ENCODE measurements at places on chromosomes 13 and 19.

DNA sequence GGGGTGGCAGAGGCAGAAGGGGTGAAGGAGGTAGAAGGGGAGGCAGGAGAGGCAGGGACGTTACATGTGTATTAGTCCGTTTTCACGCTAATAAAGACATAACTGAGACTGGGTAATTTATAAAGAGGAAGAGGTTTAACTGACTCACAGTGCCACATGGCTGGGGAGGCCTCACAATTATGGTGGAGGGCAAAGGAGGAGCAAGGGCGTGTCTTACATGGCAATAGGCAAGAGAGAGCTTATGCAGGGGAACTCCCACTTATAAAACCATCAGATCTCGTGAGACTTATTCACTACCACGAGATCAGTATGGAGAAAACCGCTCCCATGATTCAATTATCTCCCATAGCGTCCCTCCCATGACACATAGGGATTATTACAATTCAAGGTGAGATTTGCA lies 19.0 kb upstream of the ACOD1 start:
- no peak for DNase-seq

DNA sequence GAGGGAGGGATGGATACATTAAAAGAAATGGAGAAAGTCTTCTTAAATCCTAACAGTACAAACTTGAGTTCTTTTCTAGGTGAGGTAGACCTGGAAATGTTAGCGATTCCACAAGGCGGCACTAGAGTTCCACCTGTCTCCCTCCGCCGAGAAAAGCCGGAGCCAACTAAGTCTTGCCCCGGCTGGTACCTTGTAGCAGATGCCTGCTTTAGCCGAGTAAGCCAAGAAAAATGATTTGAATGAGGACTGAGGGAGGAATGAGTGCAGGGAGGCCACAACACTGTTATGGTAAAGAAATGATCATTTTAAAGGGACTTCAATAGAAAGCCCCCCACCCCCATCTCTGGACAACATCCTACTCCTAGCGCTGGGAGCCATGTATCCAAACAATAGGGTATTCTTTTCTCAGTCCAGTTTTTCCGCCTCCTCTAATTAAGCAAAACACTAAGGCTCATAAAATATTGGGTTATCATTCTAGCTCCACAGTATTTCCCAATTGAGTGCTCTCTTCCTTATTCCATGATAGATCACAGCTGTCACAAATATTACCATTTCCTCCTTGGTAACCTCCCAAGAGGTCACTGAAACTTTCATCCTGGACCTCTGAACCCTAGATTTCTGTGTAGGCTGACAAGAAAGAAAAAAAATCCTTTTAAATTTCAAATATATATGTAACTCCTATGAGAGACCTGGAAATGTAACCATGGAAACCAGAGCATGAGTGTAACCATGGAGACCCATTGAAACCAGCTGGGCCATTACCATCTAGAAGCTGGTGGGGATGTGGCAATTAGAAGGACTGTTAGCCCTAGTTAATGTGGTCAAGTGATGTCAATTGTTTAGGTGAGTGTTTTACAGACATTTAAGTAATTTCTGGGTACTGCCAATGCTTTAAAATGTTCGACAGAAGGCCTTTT lies 58.3 kb downstream of the GPALPP1 start:
- peak; percentile 88 for DNase-seq

DNA sequence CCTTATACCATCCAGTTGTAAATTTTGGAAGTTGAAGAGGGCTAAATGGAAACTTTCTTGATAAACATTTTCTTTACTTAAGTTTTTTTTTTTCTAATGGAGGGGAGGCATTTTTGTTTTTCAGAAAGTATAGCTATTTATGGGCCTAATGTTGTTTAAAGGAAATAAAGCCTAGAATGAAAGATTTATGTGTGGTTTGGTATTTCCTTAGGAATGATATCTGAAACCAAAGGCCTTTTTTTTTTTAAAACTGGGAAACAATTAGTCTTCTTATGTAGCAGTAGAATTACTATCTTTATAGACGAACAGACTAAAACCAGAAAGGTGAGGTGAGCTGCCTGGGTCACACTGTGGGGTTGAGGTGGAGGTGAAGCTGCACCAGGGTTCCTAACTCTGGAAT lies 80.1 kb downstream of the ESD start:
- no peak for DNase-seq

GRCh38 chr13:31413516-31413915 lies 213.7 kb downstream of the B3GLCT start:
- no peak for DNase-seq

DNA sequence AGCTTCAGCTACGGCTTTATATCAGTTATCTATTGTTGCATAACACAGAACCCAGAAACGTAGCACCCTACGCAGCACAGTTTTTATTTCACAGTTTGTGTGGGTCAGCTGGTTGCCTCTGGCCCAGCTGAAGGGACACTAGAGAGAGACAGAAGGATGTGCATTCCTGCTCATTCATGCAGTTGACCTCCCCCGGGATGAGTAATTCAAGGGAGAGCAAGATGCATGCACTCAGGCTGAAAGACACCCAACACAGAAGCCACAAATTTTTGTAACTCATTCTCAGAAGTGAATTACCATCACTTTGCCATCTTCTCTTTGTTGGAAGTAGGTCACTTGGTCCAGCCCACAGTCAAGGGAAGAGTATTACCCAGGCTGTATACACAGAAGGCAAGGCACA lies 89.5 kb downstream of the EFNB2 start:
- DNase-seq, result peak; percentile 39

DNA sequence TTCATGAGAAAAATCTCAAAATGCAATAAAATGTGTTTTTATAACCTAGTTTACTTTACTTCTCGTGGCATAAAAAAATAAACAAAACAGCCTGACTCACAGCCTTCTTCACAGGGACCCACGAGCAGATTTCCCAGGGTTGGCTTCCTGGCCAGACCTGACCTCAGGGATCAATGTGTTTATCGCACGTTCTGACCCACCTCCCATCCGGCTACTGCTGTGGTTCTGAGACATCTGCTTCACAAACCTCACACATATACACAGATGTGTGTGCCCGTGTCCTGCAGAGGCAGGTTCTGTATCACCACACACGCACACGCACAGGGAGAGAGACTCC lies 118.3 kb downstream of the COL4A2 start:
- peak; percentile 81 for DNase-seq

DNA sequence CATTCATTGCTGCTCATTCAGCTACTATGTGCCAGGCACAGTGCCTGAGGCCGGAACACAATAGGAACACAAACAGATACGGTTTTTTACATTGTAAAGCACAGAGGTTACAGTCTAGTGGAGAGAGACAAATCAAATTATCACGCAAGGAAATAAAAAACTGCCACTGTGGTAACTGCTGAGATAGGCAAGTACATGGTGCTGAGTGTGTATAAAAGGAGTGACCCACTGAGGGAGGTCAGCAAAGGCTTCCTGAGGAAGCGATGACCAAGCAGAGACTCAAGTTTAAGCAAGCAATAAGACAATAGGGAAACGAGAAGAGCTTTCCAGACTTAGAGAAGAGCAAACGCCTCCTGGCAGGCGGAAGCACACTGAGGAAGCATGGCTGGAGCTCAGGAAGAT lies 56.4 kb downstream of the NUFIP1 start:
- DNase-seq, result peak; percentile 83

DNA sequence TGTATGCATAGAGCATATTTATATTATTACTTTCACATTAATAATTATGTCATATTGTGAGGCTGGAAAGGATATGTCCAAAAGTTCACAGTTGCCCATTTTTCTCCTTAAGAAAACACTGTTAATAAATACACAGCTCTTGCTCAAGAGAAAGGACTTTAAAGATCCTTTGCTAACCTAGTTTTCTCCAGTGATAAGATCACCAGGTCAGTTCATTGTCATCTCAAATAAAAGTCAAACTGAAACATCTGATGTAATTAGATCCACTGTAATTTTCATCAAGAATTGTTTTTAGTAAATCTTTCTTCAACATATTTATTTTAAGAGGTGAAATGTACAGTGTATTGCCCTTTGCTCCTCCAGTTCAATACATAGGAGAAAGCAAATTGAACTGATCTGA lies 82.8 kb upstream of the KLHL1 start:
- no peak for DNase-seq

- no peak for DNase-seq
Observed at GRCh38 chr19:5281588-5281987, 59.0 kb downstream of the PTPRS start.

GRCh38 chr13:33089311-33089710 lies 73.1 kb downstream of the KL start:
- DNase-seq, result no peak

DNA sequence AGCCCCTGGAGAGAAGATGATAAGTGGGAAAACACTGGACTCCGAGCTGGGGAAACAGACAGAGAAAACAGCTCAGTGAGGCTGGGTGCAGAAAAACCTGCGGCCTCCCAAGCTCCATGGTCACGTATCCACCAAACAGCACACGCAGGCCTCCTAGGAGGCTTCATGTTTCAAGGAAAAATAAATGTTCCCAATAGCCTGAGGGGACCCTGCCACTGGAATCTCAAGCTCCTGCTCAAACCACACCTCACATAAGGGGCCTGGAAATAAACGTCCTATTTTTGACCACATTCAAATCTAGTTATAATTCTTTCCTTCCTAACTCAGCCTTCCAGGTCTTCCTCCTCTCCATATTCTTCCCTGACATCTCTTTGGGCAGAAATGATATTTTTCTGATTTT lies 225.7 kb downstream of the ABCC4 start:
- DNase-seq, result no peak

- DNase-seq, result no peak
Observed at GRCh38 chr13:79531542-79532254, 50.7 kb downstream of the NDFIP2 start.

- peak; percentile 57 for DNase-seq
Observed at GRCh38 chr19:10655457-10656312, 1.5 kb downstream of the ILF3 start.

GRCh38 chr13:112999414-113000177 lies 30.6 kb downstream of the MCF2L start:
- DNase-seq, result no peak

DNA sequence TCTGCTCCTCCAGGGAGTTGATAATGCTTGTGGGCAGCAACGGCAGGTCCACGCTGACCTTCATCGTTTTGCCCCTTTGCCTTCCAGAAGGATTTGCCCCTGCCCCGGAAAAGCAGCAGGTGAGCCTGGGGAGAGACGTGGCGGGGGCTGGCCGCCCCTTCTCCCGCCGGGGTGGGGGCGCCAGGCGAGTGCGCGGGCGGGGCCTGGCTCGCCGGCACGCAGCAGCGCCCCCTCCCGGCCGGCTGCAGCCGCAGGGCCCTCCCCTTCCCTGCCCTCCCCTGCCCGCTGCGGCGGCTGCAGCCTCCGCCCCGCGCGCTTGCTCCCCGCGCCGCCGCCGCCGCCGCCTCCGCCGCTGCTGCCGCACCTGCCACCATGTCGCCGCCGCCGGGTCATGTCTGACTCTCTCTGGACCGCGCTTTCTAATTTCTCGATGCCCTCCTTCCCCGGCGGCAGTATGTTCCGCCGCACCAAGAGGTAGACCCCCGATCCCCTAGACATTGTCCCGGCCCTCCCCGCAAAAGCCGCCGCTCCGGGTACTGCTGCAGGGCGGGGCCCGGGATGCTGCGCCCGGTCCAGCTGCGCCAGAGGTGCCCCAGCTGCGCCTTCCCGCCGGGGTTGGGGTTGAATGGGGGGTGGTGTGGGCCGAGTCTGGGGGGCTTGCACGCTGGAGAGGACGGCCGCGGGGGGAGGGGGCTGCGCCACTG lies at the start of gene MAST1:
TSS of gene MAST1 (plus strand) at position 334 of the 704 bp plus-strand sequence. CDS start at position 392, 58 bp downstream.
- peak; percentile 50 for DNase-seq

GRCh38 chr13:42649141-42649540 lies 75.2 kb downstream of the TNFSF11 start:
- DNase-seq, result no peak

- DNase-seq, result peak; percentile 68
Observed at GRCh38 chr13:21033856-21034602, 27.4 kb downstream of the LATS2 start.

DNA sequence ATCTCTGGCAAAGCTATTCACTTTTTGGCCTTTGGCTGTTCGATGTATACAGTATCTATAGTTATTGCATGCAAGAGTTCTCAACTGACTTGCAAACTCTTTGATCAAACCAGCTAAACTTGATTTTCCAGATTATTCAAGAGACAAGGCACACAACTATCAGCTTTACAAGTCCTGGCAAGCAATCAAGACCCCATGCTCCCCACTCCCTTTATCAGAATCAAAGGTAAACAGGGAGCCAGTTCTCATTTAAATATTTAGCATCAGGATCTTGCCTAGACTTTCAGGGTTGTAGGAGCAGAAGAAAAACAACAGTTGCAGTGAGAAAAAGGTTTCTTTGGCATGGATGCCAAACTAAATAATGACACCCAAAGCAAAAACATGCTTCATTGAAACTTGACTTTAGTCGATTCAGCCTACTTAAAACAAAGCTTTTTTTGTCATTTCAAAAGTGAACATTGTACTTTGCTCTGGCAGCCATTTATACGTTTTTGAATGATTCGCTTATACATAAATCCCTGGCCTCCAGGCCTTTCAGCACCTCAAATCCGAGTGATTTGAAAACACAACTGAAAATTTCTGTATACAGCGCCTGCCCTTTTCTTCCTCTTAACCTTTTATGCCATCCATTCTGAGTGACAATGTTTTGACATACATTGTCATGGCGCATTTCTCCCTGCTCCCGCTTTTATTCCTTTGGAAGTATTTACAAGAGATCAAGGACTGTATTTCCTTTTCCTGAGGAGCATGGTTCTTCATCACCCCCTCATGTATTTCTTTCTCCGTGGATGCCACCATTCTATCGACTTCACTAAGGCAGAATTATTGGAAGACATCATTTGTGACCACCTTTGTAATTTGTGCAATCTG lies 340.8 kb downstream of the KLF5 start:
- no peak for DNase-seq

DNA sequence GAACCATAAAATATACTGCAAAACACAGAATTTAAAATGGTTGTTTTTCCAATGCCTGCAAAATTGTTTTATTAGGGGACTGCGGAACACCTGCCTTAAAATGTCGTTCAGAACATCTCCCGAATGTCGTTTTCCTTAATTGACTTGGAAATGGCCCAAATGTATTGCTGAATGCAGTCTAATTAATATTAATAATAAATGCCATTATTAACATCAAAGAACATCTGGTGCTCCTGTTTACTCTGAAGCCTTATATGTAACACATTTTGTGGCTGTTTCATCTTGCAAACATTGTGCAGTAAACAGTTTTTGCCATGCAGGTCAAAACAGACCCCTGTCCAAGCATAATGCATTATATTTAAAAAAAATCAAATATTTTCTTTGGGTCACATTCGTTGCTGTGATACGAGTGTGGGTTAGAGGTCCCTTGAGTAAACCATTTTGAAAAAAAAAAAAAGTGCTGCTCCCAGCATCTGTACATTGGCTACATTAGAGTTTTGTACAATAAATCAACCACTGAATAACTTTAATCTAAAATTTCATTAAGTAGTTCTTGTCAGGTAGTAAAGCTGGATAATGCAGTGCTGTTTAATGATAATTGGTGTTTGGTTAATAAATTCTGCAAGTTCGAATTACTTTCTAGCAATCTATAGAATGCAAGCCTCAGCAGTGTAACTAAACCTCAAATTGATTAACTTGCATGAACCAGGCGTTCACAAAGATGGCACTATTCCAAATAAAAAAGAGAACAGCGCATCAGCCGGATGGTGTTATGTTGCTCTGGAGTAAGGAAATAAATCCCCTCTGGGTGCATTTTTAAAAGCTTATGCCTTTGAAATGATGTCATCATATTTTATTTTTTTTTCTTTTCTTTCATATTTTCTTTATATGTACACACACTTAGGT lies 140.2 kb downstream of the ZNF536 start:
- DNase-seq, result no peak

- no peak for DNase-seq
Observed at GRCh38 chr19:676007-676338, 219 bp upstream of the FSTL3 start.

GRCh38 chr13:106103779-106104178 lies 431.7 kb downstream of the EFNB2 start:
- peak; percentile 77 for DNase-seq
